Ascending aorta (tissue), 2 donors: ENCODE measurements at places on chromosomes 12 and 14.

- no peak for DNase-seq
- no peak overlapping the region for H3K4me3 ChIP-seq
- no peak overlapping the region for H3K27ac ChIP-seq
- H3K36me3 ChIP-seq, result no peaks in the 10 kb centered on the region
Measured at GRCh38 chr12:121765573-121765972, 27.9 kb downstream of the RHOF start.

DNA sequence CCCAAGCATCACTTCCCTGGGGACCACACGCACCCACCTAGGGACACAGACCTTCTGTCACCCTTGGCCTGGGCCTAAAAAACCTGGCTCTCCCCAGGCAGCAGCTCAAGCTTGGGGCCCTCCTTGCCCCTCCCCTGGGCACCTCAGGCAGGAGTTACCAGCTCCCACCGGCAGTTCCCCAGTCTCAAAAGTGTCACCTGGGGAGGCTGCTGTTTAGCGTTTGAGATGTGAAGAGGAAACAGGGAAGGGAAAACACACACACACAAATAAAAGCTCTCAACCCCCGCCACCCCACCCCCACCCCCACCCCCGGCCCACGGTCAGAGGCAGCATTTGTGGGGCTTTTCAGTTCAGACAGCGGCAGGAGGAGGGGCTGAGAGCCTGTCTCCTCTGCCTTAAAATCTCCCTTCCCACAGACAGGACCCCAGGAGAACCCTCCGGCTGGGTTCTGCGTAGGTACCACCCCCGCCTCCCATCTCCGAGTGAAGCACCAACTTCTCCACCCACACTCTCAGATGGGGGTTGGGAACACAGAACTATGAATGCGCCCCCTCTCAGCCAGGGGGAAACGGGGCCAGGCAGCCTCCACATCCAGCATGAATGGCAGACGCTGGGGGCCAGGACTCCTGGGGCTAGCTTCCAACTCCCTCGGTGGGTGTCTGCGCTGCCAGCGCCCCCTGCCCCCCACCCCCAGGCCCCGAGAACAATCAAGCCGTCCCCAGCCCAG, 3.0 kb downstream of the NCOR2 start:
- H3K4me1 ChIP-seq, result peaks cover 16% of the 10 kb centered on the region
- H3K27me3 ChIP-seq, result no peaks in the 10 kb centered on the region
- no peaks in the 10 kb centered on the region for H3K36me3 ChIP-seq
- H3K4me3 ChIP-seq, result peak overlapping the region; percentile 81

GRCh38 chr12:98110536-98110935, 404.9 kb upstream of the TMPO start:
- no peak overlapping the region for H3K4me3 ChIP-seq
- H3K27me3 ChIP-seq, result no peaks in the 10 kb centered on the region
- H3K36me3 ChIP-seq, result no peaks in the 10 kb centered on the region
- H3K4me1 ChIP-seq, result no peaks in the 10 kb centered on the region
- no peak for DNase-seq

DNA sequence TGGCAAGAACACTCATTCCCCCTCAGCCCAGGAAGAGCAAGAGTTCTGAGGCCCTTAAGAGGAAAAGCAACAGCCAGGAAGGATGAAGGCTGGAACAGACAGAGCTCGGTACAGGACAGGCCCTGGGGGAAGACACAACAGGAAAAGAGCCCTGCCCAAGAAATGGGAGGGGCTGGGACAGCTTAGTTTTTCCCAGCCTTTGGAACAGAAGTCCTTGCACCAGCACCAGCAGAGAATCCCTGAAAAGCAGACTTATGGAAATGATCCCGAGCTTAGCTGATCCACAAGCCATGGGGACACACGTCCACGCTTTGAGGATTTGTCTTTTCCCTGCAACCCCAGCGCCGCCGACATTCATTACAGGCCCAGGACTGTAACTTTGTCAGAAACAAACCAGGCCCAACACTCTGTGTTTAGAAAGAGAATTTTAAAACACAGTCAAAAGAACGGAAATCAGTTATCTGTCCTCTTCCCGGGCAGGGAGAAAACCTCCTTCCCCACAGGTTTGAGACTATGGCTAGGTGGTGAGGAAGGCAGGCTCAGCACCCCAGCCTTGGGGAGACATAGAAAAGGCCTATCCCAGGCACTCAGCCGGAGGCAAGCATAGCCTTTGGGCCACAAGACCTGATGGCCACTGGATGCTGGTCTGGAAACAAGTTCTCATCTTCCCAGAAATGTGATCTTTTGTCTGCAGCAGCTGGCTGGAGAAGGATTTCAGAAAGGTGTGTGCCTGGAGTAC, 4.0 kb upstream of the AVIL start:
- H3K27ac ChIP-seq, result peak overlapping the region; percentile 38
- H3K27me3 ChIP-seq, result no peaks in the 10 kb centered on the region
- no peak overlapping the region for H3K4me3 ChIP-seq
- no peak for DNase-seq
- no peaks in the 10 kb centered on the region for H3K4me1 ChIP-seq

- no peak for DNase-seq
- H3K4me1 ChIP-seq, result no peaks in the 10 kb centered on the region
Measured at GRCh38 chr14:63383776-63384367, 65.1 kb upstream of the GPHB5 start.

DNA sequence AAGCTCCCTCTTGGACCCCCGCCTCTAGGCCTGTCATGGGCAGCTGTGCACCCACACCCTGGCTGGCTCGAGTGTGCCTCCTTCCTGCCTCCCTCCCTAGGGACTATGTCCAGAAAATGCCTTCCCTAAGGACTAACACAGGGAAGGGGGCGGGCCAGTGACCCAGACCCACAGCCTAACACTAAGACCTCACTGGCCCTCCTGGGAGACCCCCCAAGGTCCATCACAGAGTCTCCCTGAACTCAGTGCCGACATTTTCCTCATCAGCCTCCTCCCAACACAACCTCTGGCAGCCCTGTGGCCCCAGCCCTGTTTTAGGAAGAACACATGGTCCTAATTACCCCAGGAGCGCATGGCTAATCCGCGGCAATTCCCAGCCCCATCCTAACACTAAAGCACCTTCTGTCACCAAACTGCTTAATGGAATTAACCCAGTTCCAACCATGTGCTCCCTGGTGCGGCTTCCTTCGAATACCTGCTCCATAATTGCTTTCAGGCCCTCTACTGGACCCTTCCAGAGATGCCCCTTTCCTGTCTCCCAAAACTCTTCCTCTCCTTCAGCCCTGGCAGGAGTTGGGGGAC, 5.6 kb downstream of the MSI1 start:
- no peak for DNase-seq
- H3K4me3 ChIP-seq, result no peak overlapping the region
- H3K27ac ChIP-seq, result no peak overlapping the region
- H3K36me3 ChIP-seq, result no peaks in the 10 kb centered on the region
- H3K27me3 ChIP-seq, result peaks cover 12% of the 10 kb centered on the region
- H3K4me1 ChIP-seq, result peaks cover 6% of the 10 kb centered on the region

DNA sequence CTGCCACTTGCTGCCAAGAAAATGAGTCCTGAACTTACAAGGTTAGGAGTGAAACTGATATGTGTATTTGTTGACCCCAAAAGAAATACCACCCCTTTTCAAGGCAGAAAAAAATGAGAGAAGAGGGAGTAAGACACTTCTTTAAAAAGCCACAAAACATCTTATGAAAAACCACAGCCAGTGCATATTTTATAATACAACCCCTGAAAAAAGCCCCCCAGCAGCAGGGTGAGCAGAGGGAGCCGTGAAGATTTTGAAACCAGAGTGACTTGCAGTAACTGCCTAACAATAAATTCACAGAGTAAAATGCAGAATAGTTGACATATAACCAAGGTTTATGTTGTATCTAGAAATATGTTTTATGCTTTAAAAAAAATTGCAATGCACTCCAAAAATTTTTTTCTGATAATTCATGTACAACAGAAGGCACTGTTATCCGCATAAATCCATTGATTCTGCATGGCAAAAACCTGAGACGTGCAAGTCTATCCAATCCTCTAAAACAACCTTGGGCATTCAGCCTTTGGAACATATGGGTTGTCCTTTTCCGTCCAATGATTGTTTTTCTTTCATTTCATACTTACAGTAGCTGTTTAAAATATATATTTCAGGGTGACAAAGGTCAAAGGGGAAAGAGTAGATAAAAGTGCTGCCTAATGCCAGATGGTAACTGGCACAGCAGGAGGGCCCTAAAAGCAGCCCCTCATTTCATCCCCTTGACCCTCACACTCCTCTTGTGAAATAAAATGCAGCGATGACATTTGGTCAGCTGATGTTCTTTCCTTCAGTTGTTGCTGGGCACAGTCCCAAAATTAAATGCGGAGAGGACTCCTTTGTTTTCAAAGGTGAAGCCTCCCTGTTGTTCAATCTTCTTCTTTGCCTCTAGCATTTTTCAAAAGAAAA, 65.3 kb downstream of the IPO8 start:
- no peaks in the 10 kb centered on the region for H3K27me3 ChIP-seq
- DNase-seq, result no peak
- no peak overlapping the region for H3K27ac ChIP-seq
- no peaks in the 10 kb centered on the region for H3K4me1 ChIP-seq
- H3K4me3 ChIP-seq, result no peak overlapping the region
- H3K36me3 ChIP-seq, result peaks cover 52% of the 10 kb centered on the region

- H3K4me1 ChIP-seq, result peaks cover 4% of the 10 kb centered on the region
- no peaks in the 10 kb centered on the region for H3K36me3 ChIP-seq
- no peak overlapping the region for H3K4me3 ChIP-seq
- no peaks in the 10 kb centered on the region for H3K27me3 ChIP-seq
- H3K27ac ChIP-seq, result peak overlapping the region; percentile 50
Measured at GRCh38 chr12:92987846-92988621, 58.9 kb upstream of the EEA1 start.

GRCh38 chr12:79597910-79598309, 92.9 kb downstream of the PAWR start:
- H3K4me1 ChIP-seq, result no peaks in the 10 kb centered on the region
- no peak for DNase-seq
- H3K4me3 ChIP-seq, result no peak overlapping the region
- H3K27ac ChIP-seq, result no peak overlapping the region
- no peaks in the 10 kb centered on the region for H3K36me3 ChIP-seq

- no peaks in the 10 kb centered on the region for H3K36me3 ChIP-seq
- H3K27ac ChIP-seq, result no peak overlapping the region
- no peaks in the 10 kb centered on the region for H3K27me3 ChIP-seq
- DNase-seq, result no peak
- H3K4me3 ChIP-seq, result no peak overlapping the region
Measured at GRCh38 chr14:102603293-102603907, 11.0 kb downstream of the RCOR1 start.

DNA sequence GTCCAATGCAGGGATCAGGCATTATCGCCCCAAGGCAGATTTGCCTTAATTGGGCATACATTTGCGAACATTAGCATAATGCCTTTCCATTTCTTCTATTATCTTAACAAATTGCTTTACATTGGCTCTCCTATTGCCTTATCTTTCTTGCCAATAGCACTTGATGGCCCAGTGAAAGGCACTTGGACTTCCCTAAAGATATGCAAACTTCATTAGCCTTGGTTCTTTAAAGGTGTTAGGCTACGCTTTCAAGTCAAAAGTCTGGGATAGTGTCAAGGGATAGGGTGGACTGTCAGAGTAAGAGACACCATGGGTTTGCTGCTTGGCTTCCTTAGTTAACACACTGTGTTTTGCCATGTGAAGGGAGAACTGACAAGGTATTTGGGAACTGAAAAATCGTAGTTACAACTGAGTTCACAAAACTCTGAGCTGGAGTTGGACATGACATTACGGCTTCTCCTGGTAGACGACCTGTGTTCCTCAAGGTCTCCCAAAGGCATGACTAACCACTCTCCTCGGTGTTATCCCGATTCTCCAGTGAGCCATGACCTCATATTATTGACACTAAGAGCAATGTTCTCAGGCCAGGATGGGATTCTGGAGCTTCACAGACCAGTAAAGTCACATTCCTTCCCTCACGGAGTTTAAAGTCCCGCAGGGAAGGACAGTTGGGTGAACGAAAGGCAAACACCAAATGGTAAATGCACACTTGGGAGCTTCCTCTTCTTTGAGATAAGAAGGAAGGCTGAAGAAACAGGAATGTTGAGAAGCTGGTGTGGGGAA, 65.2 kb downstream of the TBC1D30 start:
- no peak overlapping the region for H3K27ac ChIP-seq
- H3K36me3 ChIP-seq, result no peaks in the 10 kb centered on the region
- H3K4me1 ChIP-seq, result no peaks in the 10 kb centered on the region

DNA sequence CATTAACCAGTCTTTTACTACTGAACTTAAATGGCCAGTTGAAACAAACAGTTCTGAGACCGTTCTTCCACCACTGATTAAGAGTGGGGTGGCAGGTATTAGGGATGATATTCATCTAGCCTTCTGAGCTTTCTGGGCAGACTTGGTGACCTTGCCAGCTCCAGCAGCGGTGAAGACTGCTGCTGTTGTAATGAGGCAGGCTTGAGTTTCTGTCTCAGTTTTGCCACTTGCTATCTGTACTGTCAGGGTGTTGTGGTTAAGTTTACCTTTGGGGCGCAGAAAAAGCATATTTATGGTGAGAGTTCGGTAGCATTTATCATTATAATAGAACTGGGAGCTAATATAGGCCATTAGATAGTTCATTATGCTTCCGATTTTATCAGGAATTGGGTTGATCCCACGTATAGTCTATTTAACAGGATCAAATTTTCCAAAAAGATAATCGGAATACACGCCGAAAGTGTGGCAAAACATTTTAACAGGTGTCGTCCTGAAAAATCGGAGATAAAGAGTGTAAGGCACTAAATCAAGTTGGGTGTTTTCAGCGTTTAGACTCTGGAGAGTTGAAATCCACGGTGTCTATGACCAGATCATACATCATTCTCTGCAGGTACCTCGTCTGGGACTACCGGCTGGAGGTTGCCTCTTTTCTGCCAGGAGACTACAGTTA, 688 bp upstream of the NECAP1 start:
- H3K36me3 ChIP-seq, result no peaks in the 10 kb centered on the region
- H3K27me3 ChIP-seq, result no peaks in the 10 kb centered on the region

DNA sequence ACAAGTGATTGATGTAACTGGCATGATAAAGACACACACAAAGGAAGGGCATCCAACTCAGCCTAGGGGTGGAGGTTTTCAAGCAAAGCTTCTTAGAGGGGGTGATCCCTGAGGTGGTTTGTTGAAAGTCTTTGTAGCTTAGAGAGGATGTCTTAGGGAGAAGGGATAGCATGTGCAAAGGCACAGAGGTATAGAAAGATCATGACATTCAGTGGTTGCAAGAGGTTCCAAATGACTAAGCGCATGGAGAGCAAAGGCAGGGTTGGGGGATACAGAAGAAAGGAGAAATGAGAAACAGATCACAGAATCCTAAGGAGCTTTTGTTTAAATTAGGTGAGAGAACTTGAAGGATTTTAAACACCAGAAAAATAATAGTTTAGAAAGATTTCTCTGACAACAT, 5.2 kb upstream of the CCT2 start:
- H3K4me1 ChIP-seq, result no peaks in the 10 kb centered on the region
- no peak overlapping the region for H3K27ac ChIP-seq
- DNase-seq, result no peak
- H3K36me3 ChIP-seq, result peaks cover 3% of the 10 kb centered on the region

GRCh38 chr14:102493585-102493984, 16.0 kb downstream of the ANKRD9 start:
- H3K27me3 ChIP-seq, result no peaks in the 10 kb centered on the region
- no peaks in the 10 kb centered on the region for H3K4me1 ChIP-seq
- no peak overlapping the region for H3K27ac ChIP-seq
